ENCODE measurements at places on chromosomes 7 and 10. TPM values are rescaled to one million over a fixed set of nuclear protein-coding genes. Genes with fewer than 3 reads are reported as not detected.

The AKR1C8 gene
- total RNA-seq, result not detected

The EBF3 gene
- 0.36 TPM for total RNA-seq

DNA sequence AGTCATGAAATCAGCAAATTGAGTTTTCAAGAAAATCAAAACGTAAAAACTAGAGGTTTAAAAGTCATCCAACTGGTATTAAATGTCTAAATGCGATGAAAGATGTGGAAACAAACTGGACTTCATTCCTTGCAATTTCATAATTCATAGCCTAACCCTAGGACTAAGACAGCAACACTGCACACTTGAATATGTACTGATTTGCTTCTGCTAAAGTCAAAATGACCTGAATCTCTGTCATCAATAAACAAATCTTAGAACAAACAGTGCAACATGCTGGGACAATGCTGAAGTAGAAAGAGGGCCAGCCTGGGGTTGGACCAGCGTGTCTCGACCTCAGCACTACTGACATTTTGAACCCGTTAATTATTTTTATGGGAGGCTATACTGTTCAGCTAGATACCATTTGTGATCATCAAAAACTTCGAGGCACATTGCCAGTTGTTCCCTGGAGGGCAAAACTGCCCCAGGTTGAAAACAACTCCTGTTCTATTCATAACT lies 47.1 kb downstream of the MYOF start:
- no peak for DNase-seq

- DNase-seq, result peak; percentile 22
Measured at GRCh38 chr10:109974504-109975191, 33.1 kb upstream of the ADD3 start.

- DNase-seq, result no peak
Measured at GRCh38 chr10:103881416-103882284, 26.3 kb upstream of the SH3PXD2A start.

DNA sequence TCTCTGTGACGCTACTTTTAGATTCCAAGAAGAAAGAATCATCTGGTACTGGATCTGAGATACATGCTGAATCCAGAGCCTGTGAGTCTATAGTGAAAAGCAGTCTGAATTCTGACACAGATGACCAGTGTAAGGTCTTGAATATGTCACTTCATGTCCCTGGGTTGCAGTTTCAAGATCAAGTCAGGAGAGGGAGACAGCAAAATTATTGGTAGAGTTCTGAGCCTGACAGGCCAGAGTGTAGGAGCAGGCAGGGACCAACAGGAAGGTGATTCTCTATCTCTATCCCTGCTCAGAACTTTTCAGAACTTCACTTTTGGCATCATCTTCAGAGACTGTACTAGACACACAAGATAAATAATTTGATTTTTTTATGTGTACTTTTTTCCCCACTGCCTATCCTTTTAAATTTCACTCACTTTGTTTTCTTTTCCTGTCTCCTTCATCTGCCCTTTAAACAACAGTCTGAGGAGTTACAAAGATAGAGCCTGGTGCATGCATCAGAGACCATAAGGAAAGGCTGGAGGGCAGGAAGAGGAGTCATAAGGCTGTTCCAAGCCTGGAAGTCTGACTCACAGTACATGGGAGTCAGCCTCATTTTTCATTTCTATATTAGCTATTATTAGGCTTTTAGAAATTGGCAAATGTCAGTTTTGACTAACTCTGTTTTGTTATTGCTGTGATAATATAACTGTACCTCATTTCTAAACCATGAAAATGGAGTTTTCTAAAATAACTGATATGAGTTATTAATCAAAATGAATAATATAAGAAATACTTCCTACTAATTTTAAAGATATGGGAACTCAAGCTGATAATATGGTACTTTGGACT lies 120.2 kb upstream of the TMEM229A start:
- DNase-seq, result peak; percentile 66

- no peak for DNase-seq
Measured at GRCh38 chr7:99498546-99498944, 1.5 kb downstream of the ZNF394 start.

DNA sequence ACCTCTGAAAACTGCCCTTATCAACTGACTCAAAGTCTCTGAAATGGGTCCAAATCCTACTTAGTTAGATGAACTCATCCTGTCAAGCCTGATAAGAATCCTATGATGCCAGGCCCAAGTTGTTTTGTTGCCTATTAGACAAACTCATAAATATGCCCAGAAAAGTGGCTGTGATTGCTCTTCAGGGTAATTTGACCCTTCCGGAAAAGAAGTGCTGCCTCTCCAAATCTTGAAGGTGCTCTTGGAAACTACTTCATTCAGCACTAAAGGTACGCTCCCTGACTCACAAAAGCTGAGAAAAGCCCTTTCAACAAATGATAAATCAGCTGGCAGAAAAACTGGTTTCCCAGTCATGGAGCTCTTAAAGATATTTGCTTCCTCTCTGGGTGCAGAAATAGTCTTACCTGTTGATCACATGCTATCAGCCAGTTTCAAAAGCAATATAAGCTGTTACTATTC lies 6.7 kb downstream of the IFIT5 start:
- no peak for DNase-seq

- DNase-seq, result peak; percentile 81
Measured at GRCh38 chr10:95279042-95279820, 11.6 kb downstream of the PDLIM1 start.

The PPP3CB gene
- total RNA-seq, result 40.0 TPM

The ANKRD1 gene
- total RNA-seq, result 10.8 TPM

The MMRN2 gene
- 0.56 TPM for total RNA-seq

DNA sequence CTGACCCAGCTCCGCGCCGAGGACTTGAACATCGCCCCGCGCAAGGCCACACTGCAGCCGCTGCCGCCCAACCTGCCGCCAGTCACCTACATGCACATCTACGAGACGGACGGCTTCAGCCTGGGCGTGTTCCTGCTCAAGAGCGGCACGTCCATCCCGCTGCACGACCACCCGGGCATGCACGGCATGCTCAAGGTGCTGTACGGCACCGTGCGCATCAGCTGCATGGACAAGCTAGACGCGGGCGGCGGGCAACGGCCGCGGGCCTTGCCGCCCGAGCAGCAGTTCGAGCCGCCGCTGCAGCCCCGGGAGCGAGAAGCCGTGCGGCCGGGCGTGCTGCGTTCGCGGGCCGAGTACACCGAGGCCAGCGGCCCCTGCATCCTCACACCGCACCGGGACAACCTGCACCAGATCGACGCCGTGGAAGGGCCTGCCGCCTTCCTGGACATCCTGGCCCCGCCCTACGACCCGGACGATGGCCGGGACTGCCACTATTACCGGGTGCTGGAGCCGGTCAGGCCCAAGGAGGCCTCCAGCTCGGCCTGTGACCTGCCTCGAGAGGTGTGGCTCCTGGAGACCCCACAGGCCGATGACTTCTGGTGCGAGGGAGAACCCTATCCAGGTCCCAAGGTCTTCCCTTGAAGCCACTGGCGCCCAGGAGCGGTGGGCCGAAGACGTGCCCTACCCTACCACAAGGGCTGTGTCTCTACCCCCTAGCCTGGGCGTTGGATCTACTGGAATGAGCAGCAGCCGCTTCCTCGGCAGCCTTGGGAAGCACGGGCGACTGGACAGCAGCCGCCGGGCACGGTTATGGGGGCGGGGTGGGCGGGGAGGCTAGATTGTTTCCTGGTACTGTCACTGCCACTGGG lies 945 bp downstream of the ADO start:
- peak; percentile 47 for DNase-seq

- DNase-seq, result no peak
Measured at GRCh38 chr7:96061009-96061408, 260.9 kb downstream of the SLC25A13 start.

DNA sequence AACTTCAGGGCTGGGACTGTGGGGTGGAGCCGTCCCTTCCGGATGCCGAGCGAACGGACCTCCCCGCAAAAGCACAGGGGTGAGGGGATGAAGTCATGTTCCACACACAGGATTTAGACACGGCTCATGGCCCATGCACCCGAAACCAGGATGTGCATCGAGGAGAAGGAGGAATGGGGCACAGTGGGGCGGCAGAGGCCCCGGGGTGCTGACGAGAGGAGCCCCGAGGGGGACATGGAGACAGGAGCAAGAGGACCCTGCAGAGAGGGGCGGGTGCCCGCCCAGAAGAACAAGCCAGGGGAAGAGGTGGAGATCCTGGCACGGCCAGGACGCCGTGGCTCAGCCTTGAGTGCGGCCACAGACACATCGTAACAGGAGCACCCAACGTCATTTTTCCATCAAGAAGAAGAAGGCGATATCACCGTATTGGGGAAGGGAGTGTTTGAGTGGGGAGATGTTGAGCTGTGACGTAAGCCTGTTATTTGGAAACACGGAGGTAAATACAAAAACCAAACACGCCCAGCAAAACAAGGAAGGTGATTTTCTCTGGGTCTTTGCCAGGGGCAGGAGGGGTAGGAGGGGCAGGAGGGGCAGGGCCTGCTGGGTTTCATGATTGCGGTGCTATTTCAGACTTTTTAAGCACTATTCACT lies 25.3 kb upstream of the FOXL3 start:
- DNase-seq, result no peak

- no peak for DNase-seq
Measured at GRCh38 chr7:95501261-95501832, 15.6 kb downstream of the ASB4 start.

- no peak for DNase-seq
Measured at GRCh38 chr7:29119538-29119937, 26.8 kb downstream of the CPVL start.

DNA sequence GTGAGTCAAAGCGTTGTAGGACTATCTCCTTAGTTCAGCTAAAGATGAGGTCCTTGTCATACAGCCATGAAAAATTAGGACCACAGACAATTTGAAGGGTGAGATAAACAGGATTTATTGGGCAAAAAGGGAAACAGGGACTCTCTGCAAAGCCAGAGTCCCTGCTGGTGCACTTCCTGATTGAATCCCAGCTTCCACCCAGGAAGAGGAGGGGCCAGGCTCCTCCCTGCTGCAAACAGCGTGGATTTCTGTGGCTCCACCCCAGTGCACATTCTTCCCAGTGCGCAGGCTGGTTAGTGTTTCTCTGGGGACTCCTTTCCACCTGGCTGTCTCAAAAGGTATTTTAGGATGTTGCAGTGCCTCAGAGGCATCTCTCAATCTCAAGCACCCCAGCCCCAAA lies 165.4 kb upstream of the YAE1 start:
- DNase-seq, result no peak

The PVRIG gene
- total RNA-seq, result not detected

DNA sequence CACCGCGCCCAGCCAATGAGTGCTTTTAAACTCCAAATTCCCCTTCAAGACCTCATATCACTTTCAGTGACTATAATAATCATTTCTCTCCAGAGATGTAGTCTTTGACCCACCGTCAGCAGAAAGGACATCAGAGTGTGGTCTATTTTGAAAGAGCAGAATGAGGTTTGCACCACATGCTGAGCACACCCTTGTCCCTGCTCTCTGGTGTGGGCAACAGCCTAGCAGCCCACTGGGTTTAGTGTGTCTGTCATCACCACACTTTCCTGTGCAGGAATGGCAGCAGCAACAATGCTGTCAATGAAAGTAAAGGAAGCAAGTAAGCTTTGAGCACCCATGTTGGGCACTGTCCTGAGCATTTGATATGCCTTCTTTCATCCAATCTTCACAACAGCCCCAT lies 122.4 kb downstream of the PLXNA4 start:
- DNase-seq, result no peak
